ENCODE measurements at places on chromosomes 5 and 9.

- no peak for DNase-seq
Observed at GRCh38 chr5:171580502-171581265, 161.2 kb downstream of the FGF18 start.

DNA sequence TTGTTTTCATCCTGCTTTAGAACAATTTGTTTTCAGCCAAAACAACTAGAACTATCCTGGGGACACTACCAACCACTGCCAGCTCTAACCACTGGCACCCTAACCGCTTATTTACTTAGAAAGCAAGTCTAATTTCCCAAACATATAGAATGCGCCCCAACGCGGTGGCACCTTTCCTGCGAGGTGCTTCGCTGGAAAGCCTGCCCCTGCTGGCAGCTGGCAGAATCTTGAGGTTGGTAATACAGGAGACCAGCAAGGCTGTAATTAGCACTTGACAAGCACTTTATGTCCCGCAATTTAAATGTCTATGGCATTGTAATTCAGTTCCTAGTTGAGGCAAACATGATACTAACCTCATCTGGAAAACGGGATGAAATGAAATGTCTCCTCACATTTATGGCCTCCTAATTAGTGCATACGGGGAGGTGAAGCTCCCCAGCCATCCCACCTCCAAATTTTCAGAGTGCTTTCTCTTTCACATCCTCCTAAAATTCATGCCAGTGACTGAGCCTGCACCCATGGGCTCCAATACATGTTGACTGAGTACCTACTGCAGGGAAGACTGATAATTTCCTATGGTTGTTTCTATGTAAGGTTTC, 30.4 kb downstream of the GABBR2 start:
- no peak for DNase-seq

GRCh38 chr9:12697719-12698118, 4.5 kb downstream of the TYRP1 start:
- DNase-seq: no peak

- no peak for DNase-seq
Observed at GRCh38 chr9:95952471-95952870, 77.0 kb downstream of the ERCC6L2 start.
